ENCODE measurements at places on chromosomes 7 and 10.

DNA sequence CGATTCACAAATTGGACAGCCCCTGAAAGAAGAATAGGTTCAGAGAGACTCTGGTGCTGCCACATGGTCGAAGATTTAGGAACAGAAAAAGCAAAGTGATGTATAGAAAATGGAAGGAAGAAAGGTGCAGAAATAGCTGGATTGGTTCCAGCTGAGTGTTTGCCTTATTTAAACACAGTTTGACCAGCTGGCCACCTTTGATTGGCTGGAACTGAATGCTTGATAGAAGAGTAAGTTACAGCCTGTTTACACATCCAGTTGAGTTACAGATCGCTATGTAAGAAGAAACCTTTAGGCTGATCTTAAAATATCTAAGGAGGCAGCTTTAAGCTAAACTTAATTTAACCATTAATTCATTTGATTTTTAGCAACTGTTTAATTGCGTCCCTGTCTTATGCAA lies 40.3 kb upstream of the KAT6B start:
- DNase-seq = no peak

DNA sequence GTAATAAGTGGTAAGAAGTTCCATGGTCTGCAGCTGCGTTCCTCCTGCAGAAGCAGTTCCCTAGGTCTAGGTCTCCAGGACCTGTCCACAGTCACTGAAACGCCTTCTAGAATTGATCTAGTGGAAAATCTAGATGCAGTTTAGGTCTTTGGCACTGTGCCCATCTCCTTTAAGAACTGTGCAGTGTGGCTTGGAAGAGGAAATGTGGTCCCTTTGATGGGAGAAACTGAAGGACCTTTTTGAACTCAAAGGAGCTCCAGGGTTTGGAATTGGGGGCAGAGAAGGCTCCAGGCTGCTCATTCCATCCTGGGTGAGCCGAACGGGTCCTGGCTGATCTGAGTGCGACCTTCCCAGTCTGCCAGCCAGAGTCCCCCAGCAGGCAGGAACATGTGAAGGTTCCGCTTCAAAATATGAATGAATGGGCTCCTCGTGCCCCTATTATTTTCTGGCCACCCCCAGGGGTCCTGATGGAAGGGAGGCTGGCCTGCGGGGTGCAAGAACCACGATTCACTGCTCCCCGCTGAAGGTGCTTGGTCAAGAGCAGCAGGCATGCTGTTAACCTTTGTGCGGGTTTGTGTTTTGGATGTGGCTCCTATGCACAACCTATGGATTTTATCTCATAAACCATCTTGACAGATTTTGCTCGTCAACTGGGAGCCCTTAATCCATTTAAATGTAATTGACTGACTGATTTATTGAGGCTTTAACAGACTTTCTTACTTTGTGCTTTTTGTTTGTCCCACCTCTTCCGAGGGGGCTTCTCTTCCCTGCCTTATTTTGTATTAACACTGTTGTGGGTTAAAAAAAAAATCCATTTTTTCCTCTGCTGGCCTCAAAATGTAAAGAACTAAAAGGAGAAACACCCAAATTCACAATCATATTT lies 36.7 kb downstream of the ZNF467 start:
- DNase-seq = peak; percentile 12

DNA sequence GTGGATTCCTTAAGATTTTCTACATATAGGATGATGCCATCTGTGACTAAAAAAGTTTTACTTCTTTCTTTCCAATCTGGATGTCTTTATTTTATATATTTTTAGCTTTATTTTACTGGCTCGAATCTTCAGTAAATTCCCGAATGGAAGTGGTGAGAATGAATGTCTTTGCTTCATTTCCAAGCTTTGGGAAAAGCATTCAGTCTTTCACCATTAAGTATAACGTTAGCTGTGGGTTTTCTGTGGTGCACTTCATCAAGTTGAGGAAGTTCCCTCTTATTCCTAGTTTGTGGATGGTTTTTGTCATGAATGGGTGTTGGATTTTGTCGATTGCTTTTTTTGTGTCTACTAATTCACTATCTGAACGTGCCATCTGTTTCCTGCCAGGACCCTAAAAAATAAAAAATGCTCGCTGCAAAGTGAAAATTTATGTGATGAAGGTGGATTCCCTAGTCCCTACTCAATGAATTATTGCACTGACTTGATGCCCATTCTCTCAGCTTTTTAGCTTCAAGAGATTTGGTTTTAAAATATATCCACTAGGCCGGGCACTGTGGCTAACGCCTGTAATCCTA lies 90.2 kb upstream of the CARD11 start:
- no peak for DNase-seq

GRCh38 chr7:47833211-47833610 lies 115.1 kb downstream of the PKD1L1 start:
- no peak for DNase-seq

DNA sequence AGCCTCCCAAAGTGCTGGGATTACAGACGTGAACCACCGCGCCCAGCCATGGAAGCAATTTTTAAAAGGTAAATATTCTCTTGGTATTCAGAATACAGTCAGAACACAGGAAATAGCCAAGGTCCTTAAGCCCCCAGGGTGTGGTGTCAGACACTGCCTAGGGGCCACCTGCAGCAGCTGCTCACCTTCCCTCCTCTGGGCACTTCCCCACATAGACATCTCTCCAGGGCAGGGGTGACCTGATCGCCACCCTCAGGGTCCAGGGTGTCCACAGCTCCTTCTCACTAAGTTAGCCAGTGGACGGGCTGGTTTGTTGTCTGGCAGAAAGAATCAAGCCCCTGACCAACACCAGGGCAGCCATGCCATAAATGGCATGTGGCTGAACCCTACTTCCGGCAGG lies 15.9 kb downstream of the URGCP start:
- no peak for DNase-seq

DNA sequence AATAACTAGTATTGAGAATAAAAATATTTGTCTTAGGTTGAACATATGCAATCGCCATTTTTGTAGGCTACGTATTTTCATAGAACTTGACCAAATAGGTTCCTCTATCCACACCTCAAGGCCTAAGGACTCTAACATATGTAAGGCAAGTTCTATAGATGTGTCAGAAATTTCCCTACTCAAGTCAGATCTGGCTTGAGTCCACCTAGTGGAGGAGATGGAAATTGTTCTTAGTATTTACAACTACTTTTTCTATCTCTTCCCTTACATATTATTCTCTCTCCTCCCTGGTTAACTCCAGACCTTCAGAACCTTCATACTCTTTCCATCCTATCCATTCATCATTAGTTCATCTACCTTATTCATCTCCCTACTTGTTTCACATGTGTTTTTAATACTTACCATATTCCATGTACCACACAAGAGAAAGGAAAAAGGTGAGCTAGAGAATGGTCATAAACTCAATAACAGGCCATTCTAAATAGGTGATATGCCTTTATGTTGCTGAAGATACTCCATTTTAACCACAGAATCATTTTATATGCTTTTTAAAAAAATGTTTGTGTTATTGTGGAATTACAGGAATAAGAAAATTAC lies 174.5 kb upstream of the HDAC9 start:
- DNase-seq = peak; percentile 71

- DNase-seq = peak; percentile 64
These were observed 11.1 kb downstream of the HTR7 start for GRCh38 chr10:90846746-90847145.

DNA sequence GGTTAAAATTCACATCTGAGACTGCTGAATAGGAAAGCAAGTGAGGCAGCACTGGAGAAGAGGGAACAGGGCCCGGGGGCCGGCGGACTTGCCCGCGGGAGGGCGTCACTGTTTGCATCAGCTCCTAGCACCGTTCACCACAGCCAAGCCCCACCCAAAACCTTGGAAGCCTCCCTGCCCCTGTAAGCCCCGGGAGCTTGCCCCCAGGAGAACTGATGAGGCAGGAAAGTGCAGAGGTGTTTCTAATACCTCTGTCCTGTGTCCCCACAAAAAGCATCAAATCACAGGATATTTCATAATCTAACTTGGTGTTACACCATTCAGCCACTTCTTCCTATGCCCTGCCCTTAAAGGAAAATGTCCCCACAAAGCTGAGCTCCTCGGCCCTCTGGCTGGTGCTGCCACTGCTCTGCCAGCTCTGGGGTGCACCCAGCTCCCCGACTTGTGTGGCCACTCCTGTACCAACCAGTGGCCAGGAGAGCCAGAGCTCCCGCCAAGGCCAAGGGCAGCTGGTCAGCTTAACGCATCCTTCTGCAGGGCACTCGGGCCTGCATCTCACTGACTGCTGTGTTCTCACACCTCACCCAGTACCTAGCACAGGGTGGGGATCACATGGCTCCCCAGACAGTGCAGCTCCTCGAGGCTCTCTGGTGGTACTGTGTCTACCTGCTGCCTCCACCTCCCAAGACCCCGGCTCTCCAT lies 47.3 kb upstream of the CNPY1 start:
- DNase-seq = no peak

DNA sequence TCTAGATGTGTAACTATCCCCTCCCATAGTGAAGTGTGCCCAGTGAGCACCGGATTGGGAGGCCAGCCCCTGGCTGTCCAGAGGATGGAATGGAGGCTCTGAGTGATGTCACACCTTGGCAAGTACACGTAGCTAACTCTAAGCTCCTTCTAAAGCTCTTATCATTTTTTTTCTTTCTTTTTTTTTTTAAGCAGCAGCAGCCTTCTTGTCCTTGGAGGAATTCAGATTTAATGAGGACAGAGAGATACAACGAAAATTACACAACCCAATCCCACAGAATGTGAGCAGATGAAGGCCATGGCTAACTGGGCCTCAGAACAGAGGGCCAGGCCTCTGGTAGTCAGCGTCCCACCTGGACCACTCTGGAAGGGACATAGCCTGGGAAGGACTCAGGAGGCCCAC lies 11.3 kb downstream of the TNS3 start:
- peak; percentile 70 for DNase-seq

GRCh38 chr10:103333934-103334520 lies 16.9 kb downstream of the PCGF6 start:
- DNase-seq = peak; percentile 55

GRCh38 chr7:22664988-22665798 lies 61.8 kb upstream of the IL6 start:
- DNase-seq = no peak

DNA sequence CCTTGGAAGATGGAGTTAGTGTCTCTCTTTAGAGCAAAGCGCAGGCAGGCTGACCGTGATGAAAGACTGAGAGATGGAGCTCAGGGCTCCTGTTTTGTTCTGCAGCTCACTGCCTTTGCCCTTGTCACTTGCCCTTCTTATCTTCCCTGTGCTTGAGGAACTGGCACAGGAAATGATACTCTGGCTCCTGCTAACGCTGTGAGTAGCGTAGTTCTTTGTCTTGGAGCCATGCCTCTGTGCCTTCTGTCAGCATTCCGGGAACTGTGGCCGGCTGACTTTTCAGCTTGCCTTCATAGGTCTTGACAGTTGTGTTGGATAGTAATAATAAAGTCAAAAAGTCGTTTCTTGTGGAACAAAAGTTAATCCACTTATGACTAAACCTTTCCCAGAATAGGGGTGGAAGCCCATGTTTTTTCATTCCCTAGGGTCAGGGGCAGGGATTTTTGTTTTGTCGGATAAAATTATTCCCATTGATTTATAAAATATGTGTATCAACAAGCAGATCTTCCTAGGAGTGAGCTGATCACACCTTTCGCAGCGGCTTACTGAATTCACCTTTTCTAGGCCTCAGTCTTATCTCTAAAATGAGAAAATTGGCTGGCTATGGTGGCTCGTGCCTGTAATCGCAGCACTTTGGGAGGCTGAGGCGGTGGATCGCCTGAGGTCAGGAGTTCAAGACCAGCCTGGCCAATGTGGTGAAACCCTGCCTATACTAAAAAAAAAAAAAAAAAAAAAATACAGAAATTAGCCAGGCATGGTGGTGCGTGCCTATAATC lies 16.6 kb upstream of the TMEM236 start:
- DNase-seq = no peak

DNA sequence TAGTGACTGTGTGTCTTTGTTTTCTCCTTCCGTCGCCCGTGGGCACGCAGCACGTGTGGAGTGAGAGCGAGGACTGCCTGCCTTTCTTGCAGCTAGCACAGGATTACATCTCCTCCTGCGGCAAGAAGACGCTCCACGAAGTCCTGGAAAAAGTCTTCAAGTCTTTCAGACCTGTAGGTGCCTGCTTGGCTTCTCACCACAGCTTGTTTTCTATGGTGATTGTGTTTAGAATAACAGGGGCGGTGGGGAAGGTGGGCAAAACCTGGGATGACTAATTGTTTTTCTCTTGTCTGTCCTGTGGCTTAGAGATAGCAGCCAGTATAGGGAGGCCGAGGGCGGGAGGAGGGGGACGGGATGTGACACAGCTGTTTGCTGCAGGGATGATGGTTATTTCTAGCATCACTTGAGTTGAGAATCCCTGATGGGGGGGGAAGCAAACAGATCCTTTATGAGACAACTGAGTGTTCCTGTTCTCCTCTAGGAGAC lies 11.4 kb downstream of the MTURN start:
- no peak for DNase-seq

DNA sequence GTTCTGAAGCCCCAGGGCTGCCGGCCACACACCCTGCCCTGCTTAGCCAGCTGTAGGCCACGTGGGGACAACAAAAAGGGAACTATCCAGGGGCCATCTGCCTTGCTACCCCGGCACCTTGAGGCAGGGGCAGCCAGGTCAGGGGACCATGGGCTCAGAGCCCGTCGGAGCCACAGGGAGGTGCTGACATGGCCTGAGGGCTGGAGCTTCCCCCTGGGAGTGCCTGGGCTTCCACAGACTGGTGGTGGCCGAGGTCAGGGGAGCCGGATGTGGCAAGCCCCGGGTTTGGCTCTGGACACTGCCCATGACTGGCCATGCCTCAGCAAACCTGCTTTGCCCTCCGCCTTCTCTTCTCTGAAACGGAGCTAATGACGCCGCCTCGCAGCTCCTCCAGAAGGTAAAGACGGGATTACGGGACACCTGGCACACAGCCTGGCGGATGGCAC lies 178.5 kb downstream of the EBF3 start:
- DNase-seq = no peak

GRCh38 chr10:1185911-1186682 lies 129.9 kb downstream of the WDR37 start:
- DNase-seq = no peak

DNA sequence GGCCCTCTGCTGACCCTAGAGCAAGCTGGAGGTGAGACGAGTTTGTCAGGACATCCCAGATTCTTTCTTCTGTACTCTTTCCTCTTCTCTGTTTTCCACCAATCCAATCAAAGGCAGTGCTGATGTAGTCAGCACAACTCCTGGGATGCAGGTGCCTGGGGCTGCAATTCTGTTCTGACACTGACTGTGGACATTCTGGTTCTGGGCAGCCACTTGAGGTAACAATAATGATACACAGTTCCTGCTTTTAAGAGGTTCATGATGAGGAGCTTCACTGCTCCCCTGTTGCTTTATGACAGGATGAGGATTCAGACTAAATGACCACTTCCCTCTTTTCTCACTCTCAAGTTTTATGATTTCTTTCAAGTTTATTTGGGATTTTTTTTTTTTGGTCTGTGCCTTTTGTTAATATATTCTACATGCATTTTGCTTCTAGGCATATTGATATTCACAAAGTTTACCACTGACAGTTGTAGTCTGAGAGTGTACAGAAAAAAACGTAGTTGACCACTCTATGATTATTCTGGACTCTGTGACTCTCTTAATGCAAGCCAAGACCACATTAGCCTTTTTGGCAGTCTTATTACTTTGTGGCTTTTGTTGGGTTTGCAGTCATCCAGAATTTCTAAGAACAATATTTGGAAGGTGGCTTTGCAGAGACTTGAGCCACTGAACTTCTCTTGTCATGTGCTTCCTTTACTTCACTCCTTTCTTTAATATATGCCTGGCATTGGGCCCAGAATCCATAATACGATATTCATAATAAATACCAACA lies 247.6 kb downstream of the AUTS2 start:
- no peak for DNase-seq

- no peak for DNase-seq
These were observed 326.6 kb downstream of the PHF14 start for GRCh38 chr7:11300241-11300640.

GRCh38 chr10:63530409-63530808 lies 9.2 kb downstream of the REEP3 start:
- DNase-seq = no peak

- DNase-seq = no peak
These were observed 660.8 kb downstream of the SUGCT start for GRCh38 chr7:40795607-40796006.

Data from GM23248 (cell line).